NCI-H510A treated with DMSO at 0.1 percent for 48 hours (cell line): ENCODE measurements at places on chromosomes 4 and X.
A peak's percentile ranks its signal among the peaks of the same experiment; 100 is the strongest.

- DNase-seq = no peak
These were observed 459.7 kb downstream of the INPP4B start for GRCh38 chr4:142386449-142386848.

DNA sequence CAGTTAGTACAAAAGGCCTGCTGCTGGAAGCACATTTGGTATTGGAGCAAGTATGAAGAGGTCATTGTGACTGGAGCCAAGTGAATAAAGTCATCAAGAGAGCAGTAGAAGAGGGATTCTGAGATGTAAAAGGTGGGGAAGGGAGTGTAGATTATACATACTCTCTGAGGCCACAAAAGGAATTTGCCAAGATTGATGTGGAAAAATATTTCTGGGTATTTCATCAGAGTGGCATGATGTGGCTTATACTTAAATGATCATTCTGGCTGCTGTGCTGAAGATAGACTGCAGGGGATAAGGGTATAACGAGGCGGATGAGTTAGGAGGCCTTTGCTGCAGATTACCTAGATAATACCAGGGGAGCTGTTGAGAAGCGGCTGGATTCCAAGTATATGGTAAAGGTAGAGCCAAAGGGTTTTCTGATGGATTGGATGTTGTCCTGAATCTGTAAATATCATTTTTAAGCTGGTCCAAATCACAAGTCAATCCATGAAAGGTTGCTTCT, 231.8 kb upstream of the AGA start:
- no peak for DNase-seq

DNA sequence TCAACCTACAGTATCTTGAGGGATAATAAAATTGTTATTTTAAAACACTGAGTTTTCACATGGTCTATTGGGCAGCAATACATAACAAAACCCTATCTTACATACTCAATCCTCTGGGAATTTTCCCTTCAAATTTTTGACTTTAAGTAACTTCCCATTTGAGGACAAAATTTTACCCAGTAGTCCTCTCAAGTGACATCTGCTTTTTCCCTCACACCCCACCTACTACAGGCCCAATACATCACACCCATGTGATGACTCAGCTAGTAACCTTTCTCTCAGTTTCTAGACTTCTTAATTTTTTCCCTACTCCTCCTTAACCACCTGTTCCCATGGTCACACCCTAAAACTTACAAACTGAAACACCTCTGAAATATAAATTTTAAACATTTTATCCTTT, 12.2 kb upstream of the RAP1GDS1 start:
- DNase-seq = no peak

DNA sequence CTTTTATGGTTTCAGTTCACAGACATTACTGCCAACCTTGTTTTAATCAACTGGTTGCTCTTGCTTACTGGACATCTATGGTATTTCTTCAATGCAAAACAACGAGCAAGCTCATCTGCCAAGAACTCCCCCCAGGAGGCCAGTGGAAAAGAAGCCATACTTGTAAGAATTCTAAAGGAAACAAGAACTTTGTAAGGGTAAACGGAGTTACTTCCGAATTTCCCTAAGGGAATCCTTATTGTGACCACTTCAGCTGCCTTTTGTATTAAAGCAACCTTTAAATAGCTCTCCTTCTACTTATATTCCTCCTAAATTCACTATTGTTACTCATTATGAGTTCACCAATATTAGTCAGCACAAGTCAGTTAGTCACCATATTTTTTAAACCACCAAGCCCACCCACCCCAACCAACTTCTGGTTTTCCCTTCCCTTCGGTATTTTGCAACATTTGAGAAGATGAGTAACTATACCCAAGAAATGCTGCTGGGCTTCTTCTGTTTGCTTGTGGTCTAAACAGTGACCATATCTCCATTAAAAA, 602.8 kb upstream of the DIPK2B start:
- DNase-seq = no peak

- no peak for DNase-seq
These were observed 114.2 kb downstream of the PPARGC1A start for GRCh38 chr4:23775694-23776093.

GRCh38 chr4:181264893-181265292, 978.3 kb upstream of the TENM3 start:
- DNase-seq = no peak

GRCh38 chrX:9392445-9392844, 72.4 kb upstream of the TBL1X start:
- no peak for DNase-seq

- no peak for DNase-seq
These were observed 131.8 kb downstream of the GLRA3 start for GRCh38 chr4:174697202-174697601.

GRCh38 chr4:8392591-8393190, 47.8 kb downstream of the ACOX3 start:
- DNase-seq = no peak

- no peak for DNase-seq
These were observed 8.1 kb upstream of the ARX start for GRCh38 chrX:25023908-25024307.

DNA sequence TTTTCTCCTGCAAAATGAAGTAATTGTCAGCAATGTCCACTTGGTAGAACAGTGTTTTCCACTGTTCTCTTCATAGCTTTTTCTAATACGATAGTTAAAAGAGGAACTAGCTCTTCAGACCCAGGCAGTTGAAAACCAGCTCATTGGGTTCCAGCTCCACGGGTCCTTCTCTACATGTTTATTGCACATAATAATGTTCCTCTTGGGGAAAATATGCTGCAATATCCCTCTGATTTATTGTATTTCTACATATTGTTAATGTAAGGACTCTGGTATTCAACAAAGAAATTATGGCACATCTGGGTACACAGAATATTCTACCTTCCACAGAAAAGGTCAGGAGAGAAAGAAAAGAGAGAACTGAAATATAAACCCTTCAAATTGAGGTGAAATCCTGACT, 473.4 kb downstream of the TRIML1 start:
- no peak for DNase-seq

DNA sequence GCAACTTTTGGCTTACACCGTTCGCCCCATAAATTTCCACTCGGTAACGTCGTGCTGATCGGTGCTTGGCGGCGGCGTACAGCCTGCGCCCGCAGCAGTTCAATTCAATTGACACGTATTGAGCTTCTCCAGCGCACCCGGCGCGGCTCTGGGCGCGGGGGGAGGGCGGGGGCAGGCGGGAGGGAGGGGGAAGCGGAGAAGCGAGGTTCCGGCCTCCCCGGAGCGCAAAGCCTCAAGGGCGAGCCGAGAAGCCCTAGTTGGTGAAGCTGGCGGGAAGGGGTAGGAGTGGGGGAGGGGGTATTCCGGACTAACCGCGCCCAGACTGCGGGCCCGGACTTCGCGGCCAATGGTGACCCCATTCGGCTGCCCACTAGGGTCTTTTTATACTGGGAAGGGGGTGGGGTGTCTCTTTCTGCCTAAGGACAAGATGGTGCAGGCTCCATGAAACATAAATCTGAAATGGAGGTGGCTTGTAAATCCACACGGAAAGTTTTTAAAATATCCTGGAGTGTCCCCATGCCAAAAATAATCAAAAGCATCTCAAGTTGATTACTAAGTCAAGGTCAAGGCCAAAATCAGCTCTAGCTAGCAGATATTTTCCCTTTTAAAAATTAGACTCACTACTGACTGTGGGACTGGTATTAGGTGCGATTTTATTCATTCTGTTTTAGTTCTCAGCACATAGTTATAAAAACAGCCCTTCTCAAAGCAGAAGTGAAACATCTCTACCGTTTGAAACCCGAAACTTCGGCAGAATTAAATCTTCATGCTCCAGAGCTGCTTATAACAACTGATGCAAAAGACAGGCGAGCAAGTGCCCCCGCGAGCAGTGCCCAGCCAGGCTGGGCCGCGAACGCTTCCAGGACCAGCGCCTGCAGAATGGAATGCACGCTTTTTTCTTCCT, 1.5 kb upstream of the BCOR start:
- DNase-seq = peak; percentile 19

GRCh38 chrX:119087121-119087520, 14.3 kb downstream of the CT47C1 start:
- DNase-seq = peak; percentile 15

DNA sequence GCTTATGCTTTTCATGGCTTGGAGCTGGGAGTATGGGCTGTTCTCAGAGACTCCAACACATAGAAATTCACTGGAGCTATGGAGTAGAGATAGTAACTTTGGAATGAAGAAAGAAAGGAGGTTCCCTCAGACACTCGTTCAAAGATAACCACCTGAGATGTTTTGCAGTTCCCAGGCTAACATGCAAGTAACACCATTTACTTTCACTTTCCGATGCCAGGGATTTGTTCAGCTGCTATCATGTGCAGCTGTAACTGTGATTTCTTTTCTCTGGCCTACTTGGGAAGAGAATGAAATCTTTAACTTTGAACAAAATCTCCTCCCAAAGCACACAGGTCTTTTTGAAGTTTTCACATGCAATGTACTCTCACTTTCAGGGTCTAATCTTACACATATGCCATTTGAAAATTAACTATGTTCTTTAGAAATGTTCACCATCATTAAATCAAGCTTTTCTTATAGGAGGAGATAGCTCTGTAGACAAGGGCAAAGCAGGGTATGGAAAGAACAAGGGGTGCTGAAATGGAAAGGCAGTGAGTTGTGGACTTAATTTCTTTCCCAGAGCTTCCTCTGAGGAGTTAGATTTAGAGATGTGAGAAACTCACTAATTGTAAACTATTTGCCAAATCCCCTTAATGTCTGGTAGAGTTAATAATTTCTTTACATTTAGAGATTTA, 514.3 kb downstream of the PDHA2 start:
- no peak for DNase-seq

DNA sequence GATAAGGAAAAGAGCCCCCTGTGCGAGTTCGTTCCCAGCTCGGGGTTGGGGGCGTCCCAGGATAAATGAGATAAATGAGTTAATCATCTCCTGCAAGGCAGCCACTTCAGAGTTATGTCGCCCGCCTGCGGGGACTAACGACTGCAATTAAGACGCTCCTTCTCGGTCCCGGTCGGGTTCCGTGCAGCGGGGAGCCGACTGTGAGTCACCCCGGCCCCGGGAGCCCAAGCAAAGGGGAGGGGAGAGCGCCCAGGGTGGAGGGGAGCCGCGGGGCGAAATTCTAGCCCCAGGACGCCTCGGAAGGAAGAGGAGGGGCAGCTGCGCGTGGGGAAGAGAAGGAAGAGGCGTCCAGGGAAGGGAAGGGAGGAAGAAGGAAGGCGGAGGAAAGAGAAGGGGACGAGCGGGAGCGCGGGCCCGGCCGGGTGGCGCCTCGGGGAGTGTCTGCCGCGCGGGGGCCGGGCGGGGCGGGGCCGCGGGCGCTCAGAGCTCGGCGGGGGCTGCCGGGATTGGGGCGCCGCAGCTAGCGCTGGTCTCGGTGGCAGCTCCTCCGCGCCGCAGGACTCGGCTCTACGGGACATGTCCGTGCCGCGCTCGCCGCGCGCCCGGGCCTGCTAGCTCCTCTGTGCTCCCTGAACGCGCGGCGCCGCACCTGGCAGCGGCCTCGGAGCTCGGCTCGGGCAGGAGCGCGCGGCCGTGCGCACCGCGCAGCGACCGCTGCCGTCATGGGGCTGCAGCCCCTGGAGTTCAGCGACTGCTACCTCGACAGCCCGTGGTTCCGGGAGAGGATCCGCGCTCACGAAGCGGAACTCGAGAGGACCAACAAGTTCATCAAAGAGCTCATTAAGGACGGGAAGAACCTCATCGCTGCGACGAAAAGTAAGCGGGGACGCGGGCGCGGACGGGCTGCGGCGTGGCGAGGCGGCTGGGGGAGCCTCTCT, at the start of gene ARHGAP10:
TSS of gene ARHGAP10 (plus strand) at position 509 of the 938 bp plus-strand sequence. CDS start at position 723, 214 bp downstream.
- peak; percentile 26 for DNase-seq

- DNase-seq = no peak
These were observed 694.8 kb upstream of the INTU start for GRCh38 chr4:126937846-126938422.

DNA sequence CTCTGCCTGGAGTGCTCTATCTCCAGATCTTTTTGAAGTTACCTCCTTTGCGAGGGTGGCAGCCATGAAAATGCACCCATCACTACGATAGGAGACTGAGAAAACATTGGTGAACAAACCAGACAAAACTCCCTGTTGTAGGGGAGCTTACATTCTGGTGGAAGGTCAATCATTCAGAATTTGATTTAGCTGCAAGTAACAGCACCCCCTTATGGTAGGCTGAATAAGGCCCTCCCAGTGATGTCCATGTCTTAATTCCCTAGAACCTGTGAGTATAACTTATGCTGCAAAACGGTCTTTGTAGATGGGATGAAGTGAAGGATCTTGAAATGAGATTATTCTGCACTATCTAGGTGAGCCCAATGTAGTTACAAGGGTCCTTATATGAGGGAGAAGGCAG, 5.6 kb upstream of the TEC start:
- DNase-seq = no peak

- no peak for DNase-seq
These were observed 243.9 kb upstream of the GYPA start for GRCh38 chr4:144384408-144384807.

DNA sequence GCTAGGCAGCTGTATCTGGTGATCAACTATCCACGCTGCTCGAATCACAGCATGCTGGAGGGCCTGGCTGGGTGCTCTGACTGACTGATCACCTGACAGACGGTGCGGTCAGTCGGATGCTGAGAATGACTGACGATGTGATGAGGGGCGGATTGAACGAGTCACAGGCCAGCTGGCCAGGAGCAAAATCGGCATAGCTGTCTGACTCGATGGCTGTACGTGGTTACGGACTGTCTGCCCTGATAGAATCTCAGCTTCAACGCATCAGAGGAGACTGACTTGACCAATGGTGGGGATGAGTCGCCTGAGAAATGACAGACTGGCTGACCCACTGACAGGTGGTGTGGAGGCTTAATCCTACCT, 1.0 kb upstream of the SUV39H1 start:
- DNase-seq = no peak

DNA sequence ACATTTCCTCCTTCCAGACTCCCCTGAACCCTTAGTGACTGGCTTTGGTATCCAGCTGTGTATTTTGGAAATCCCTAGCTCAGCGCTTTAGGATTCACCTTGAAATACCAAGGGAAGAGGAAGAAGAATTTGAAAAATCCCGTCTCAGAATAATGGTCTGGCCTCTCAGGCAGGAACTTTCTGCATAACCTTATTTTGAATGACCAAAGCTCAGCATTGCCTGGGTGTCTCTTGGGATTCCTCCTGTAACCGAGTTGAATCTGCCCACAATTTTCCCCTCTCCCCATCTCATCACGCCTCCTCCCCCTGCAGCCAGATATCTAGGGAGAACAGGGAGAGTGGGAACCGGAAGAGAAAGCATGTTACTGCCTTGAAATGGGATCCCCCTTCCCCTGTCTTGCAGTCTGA, 116.2 kb downstream of the SMIM20 start:
- DNase-seq = no peak

- no peak for DNase-seq
These were observed 177.8 kb upstream of the IGFBP7 start for GRCh38 chr4:57287687-57288604.

- no peak for DNase-seq
These were observed 561 bp downstream of the IRAK1 start for GRCh38 chrX:154019061-154019621.

- DNase-seq = no peak
These were observed 443.3 kb upstream of the FAT1 start for GRCh38 chr4:187166886-187167512.

GRCh38 chrX:47960406-47960805, 43.4 kb downstream of the ZNF182 start:
- DNase-seq = no peak
